ENCODE measurements at places on chromosomes 7 and 10. TPM values are rescaled to one million over a fixed set of nuclear protein-coding genes. Genes with fewer than 3 reads are reported as not detected.

Gene TMEM229A
- 7.6 TPM for total RNA-seq

Gene PVRIG
- not detected for total RNA-seq

Gene C10orf88
- 5.4 TPM for total RNA-seq

Gene LMOD2
- total RNA-seq, result not detected

Gene SYT15
- total RNA-seq, result under 0.01 TPM

Gene DNAJC12
- total RNA-seq, result 6.7 TPM

Gene NSMCE4A
- total RNA-seq, result 11.0 TPM

Gene PLXNA4
- 22.8 TPM for total RNA-seq

Gene LRRN3
- 0.87 TPM for total RNA-seq

Gene STEAP1B
- 1.1 TPM for total RNA-seq

Gene LRRD1
- total RNA-seq, result not detected

Gene INMT
- total RNA-seq, result 220 TPM

Gene POLR2J2
- total RNA-seq, result 2.1 TPM

Gene SEMA3C
- 46.4 TPM for total RNA-seq

Gene SPDYE11
- not detected for total RNA-seq

Gene UCN3
- total RNA-seq, result not detected

Gene CTAGE4
- total RNA-seq, result not detected

Gene PLPP4
- total RNA-seq, result not detected

Gene EGR2
- 3.7 TPM for total RNA-seq

Gene MTURN
- 24.4 TPM for total RNA-seq

Gene CPED1
- 10.5 TPM for total RNA-seq

Gene ZNF365
- 0.05 TPM for total RNA-seq

Gene XRCC2
- total RNA-seq, result 0.20 TPM

Data from cardiac ventricle fibroblast (primary cell).